ENCODE measurements at places on chromosomes 1 and 21.

DNA sequence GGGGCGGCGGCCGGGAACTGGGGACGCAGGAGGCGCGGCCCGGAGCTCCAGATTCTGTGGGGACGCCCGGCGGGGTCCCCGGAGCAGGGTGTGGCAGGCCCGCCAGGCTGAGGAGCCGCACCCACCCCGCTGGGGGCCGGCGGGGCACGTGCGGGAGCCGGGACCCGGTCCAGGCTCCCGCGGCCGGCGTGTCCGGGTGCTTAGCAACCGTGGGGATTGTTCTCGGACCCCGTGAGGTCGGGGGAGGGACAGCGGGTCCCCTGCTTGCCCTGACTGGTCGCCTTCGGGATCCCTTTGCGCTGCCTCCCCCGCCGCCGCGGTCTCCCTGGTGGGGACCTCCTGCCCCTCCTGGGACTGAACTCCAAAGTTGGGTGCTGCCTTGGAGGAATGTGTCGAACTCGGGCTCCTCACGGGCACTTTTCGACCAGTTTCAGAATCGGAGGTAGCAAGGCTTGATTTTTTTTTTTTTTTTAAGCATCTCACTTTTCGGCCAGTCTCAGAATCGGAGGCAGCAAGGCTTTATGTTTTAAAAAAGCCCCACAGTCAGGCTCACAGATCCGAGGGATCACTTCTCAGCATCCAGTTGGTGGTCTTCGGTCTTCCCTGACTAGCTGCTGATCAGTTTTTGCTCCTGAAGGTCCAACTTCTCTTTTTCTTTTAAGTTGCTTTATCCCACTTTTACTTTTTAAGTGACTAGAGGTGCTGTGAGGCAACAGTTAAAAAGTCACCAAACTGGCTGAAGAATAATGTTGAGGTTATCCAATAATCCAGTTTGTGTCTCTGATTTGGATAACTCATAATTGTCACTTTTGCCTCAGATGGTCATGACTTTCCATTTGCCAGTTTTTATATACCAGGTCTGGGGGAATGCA is 648 bp downstream of the FAM76A start:
- DNase-seq = no peak

DNA sequence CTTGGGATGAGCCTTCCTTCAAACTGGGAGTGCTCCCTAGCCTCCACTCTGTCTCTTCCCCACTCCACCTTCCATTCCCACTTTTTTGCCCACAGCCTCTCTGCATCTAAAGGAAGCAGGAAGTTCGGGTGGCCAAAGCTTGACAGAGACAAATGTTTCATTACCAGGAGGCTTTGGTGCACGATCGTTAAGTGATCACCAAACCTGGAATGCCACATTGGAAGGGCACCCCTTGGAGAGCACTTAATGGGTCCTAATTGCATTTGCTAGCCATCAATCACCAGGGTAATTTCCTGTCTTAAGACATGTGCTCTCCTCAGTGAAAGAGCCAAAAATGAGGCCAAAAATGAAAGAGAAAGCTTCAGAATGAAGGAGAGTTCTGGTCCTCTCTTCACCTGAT is 206.5 kb downstream of the TNR start:
- no peak for DNase-seq

- no peak for DNase-seq
These were observed 35.6 kb downstream of the LYST start for GRCh38 chr1:235831148-235831547.

- DNase-seq = no peak
These were observed 8.4 kb downstream of the SGIP1 start for GRCh38 chr1:66542314-66542713.

- no peak for DNase-seq
These were observed 52.0 kb upstream of the ARHGEF16 start for GRCh38 chr1:3402258-3403010.

- DNase-seq = no peak
These were observed 66.7 kb downstream of the SLC45A1 start for GRCh38 chr1:8384577-8384976.

DNA sequence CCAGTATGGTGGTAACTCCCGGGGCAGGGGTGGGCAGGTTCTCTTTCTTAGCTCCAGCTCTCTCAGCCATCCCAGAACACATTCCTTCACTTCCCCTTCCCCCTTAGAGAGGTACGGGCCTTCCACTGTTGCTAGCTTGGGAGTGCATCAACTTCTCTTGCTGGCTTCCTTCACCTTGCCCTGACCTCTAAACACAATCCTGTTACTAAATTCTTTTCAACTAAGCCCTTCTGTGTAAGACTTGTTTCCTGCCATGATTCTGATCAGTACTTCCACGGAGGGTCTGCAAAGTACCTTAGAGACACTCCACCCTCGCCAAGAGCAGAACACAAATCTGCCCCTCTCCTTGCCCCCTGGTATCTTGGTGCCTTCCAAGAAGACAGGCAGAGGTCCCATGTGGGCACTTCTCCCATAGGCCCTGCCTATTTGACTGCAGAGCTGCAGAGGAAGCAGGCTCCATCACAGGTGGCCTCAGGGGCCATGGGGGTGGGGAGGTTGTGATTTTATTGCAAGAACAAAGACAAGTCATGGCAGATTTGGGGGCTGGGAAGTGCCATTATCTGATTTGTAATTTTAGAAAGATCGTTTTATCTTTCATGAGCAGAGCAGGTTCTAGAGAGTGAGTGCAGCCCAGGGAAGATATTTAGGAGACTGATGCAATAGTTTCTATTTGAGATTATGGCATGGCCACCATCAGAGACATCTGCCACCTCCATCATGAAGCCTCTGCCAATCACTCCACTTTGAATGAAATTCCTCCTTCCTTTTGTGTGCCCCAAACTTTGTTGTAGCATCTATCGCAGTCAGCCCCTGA is 182.5 kb upstream of the JUN start:
- DNase-seq = no peak

DNA sequence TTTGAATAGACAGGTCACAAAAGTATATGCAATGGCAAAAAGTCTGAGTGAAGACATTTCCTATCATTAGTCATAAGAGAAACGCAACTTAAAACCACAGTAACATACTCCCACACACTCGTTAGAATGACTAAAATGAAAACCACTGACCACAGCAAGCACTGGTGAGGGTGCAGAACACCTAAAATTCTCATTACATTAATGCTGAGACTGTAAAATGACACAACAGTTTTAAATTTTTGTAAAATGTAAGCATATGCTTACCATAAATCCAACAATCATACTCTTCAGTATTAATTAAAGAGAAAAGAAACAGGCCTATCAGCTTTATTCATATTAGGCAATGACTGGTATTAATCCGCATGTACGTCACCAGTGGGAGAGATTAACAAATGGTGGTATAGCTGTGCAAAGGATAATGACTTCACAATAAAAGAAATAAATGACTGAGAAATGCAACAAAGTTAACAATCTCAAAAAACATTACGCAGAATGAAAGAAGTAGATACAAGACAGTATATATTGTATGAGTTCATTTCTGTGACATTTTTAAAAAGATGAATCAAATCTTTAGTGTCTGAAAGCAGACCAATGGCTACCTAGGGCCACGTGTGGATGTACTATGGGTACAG is 253.5 kb downstream of the AKT3 start:
- no peak for DNase-seq

- DNase-seq = no peak
These were observed 83.7 kb downstream of the POFUT2 start for GRCh38 chr21:45203983-45204382.

- DNase-seq = no peak
These were observed 6.9 kb downstream of the USP48 start for GRCh38 chr1:21775985-21776562.

- no peak for DNase-seq
These were observed 35.5 kb downstream of the MATN1 start for GRCh38 chr1:30687886-30688285.

DNA sequence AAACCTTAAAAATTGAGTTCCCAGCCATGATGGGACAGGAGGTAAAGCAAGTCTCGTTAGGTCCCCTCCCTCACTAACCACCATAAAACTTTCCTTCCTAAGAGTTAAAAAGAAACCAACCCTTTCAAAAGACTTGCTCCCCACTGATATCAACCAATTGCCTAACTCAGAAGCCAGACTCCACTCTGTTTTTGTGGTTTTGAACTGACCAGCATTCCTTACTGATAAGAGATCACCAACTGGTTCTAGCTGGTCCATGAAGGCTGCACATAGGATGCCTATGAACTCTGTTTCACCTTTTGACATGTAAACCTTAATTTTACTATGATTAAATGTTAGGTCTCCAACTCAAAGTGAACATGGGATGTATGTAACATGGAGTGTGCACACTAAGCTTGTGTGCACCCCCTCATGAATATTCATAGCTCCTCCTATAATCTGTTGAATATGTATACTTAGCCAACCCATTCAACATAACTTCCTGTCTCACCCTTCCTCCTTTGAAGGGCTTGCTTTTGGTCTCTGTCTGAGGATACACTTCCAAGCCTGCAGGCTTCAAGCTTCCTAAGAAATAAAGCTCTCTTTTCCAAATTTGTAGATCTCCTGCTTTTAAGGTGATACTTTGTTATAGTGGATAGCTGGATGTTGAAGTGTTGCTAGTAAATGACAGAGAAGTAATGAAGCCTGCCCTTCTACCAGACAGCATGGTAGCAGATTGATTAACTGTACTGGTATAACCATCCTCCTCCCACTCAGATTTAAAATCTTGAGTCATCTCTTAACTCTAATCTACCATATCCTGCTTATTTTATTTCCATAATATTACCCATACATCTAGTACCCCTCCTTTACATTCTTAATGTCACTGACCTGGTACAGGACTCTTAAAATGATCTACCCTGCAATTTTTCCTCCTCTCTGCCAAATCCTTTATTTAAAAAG is 95.6 kb downstream of the ZNF644 start:
- no peak for DNase-seq

DNA sequence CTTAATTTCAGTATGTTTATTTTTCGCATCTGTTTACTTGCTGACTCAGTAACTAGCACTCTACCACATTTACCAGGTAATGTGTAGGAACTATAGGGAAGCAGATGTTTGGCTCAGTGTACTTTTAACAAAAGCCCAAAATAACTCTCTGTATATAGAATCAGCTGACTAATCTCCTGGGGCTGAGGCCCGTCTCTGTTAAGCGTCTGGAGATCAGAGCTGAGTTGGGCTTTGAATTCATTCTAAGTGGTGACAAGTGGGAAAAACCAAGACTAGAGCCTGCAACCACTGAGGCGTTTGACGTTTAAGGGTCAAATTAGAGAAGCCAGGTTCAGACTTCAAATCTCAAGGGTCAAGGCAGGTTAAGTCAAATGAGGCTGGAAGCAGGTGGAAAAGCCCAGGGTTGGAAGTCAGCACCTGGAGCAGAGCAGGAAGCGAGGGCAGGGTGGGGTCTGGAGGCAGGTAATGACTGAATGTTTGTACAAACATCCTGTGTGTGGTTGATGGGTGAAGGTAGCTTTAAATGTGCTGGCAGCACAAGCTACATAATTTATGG is 56.8 kb upstream of the LYST start:
- DNase-seq = no peak

- DNase-seq = no peak
These were observed 39.0 kb downstream of the TENT5C start for GRCh38 chr1:117644696-117645311.

DNA sequence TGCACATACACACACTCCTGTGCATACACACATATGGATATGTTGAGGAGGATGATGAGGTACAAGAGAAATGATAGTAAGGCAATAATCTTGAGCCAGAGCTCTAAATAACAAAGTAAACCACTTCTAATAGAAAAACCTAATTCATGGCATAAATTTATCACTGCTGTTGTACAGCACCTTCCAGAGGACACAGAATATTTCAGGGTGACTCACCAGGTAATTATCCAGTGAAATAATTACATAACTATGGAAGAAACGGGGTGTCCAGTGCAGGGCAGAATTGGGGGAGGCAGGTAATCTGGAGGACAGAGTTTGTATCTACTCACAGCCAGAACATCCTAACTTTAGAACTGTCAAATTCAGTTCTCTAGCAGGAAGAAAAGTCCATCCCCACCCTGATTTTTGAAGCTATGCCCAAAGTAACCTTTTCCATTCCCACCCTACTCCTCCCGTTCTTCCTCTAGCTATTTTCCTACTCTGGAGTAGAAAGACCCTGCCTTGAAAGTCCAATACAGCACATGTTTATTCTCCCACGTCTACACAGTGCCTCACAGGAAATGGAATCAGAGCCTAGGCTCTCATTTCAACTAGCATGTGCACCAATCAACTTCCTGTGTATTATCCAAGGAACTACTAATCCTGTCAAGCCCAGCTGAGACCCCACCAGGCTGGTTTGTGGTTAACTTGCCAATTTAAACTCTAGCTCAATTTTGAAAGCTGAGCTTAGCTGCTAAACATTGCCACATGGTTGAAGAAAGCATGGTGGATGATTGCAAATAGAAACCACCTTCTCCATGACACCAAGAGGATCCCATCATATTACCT is 96.6 kb downstream of the PTPN14 start:
- no peak for DNase-seq

DNA sequence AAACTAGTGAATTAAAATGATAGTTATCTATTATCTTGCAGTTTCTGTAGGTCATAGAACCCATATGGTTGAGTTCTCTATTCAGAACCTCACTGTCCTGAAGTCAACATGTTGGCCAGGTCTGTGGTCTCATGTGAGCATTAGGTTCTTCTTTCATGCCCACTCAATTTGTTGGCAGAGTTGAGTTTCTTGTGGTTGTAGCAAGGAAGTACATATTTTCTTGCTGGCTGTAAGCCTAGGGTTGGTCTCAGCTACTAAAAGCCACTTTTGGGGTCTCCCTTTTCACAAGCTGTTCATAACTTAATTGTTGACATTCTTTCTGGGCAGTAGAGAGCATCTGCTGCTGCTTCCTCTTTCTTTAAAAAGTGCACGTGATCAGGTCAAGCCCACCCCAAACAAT is 1165.1 kb upstream of the NCAM2 start:
- no peak for DNase-seq

- no peak for DNase-seq
These were observed 60.9 kb upstream of the S1PR1 start for GRCh38 chr1:101175886-101176285.

GRCh38 chr1:206834711-206835110 is 30.7 kb upstream of the IL20 start:
- no peak for DNase-seq

DNA sequence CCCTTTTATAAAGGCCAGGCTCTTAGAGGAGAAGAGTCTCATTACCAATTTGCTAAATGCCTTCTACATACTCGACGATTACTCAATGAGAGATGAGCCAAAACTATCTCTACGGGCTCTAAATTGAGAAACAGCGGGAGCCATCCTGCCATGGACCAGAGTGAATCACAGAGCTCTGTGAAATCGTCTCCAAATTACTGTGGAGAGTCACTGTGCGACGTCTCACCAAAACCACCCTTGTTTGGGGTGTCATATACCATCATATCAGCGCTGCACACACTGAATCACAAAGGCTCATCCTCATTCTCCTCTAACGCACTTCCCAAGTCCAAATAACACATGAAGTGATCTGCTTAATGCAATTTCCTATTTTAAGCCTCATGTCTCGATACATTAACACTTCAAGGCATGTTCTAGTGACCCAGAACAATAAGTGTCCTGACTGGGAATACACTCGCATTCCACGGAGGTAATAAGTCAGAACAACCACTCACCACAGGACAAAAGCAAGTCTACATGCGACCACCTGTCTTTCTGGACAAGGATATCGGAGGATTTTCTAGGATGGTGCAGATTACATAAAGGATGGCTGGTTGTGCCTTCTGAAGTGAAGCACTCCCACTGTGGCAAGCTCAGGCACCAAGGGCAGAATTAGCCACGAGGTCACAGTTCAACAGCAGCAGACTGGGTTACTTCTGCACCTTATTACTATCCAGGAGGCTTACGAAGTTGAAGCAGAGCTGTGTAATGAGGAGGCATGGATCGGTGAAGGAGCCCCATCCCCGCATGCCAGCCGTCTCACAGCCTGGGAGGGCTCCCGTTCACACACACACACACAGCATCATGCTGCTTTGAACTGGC is 44.3 kb downstream of the NID1 start:
- DNase-seq = no peak

GRCh38 chr1:100834777-100835660 is 59.6 kb downstream of the EXTL2 start:
- DNase-seq = no peak
